IMR-90 (cell line): ENCODE measurements at places on chromosomes 12 and 14.
A peak's percentile ranks its signal among the peaks of the same experiment; 100 is the strongest.

DNA sequence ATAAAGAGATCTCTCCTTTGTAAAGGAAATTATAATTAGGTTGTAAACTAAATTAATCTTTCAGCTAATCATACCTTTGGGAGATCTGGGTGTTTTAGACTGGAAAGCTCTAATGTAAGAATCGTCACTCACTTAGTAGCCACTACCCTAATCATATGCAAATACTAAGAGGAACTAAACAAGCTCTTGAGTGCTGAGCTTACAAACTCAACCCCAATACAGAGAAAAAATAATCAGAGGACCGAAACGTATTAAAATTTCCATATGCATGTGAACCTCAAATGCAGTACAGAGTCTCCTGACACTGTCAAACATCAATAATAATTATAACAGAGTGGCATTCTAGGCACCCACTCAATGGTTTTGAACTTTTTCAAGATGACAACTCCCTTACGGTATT, 235.3 kb upstream of the FOXN3 start:
- no peak for DNase-seq

- no peak for DNase-seq
Measured at GRCh38 chr12:117028254-117028653, 71.0 kb downstream of the TESC start.

GRCh38 chr14:32898876-32899275, 39.8 kb upstream of the NPAS3 start:
- no peak for DNase-seq

- peak; percentile 62 for DNase-seq
Measured at GRCh38 chr14:92397150-92397952, 74.4 kb downstream of the SLC24A4 start.

DNA sequence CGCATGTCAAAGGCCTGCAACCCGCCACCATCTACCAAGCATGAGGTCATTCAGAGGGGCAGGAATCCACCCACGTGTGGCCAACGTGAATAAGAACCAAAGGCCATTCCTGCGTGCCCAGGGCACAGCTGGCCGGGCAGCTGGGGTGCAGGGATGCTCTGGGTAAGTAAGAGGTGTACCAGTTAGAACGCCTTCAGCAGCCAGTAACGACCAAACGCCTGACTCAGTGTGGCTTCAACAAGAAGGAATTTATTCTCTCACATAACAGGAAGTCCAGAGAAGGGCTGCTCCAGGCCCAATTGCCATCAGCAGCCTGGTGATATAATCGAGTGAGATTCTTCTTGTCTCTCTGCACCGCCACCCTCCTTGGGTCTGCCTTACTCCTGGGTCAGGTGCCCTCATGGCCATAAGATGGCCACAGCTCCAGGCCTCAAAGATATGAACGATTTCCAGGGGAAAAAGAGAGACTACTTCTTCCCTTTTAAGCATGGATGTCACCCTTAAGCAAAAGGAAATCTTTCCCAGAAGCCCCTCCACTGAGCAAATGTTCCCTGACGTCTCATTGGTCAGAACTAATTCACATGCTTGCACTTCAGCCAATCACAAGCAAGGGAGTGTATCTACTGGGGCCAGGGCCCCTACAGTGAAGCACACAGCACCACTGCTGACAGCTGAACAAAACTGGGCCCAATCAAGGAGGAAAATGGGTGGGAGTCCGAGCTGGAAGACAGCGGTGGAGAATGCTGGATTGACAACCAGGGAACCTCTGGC, 7.3 kb downstream of the TTC7B start:
- peak; percentile 25 for DNase-seq

GRCh38 chr12:32260696-32261095, 138.7 kb upstream of the FGD4 start:
- DNase-seq, result no peak

GRCh38 chr12:86331457-86331856, 75.3 kb upstream of the MGAT4C start:
- no peak for DNase-seq

DNA sequence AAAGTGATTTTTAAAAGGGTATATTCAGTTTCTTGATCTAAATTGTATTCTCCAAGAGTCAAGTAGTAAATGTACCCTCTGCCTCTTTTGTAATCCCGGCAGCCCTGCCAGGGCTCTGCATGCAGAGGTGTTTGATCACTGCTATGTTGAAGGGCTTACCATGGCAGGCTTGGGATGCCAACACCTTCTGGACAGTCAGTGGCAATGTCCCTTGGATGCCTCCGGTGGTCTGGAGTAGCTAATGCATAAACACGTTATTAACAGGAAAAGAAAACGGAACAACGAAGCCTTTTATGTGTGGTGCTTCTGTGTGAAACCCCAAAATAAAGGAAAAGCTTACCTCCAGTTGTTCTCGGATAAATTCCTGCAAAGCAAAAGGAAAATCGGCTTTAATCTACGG, 19.9 kb downstream of the EIF2B2 start:
- DNase-seq, result no peak

DNA sequence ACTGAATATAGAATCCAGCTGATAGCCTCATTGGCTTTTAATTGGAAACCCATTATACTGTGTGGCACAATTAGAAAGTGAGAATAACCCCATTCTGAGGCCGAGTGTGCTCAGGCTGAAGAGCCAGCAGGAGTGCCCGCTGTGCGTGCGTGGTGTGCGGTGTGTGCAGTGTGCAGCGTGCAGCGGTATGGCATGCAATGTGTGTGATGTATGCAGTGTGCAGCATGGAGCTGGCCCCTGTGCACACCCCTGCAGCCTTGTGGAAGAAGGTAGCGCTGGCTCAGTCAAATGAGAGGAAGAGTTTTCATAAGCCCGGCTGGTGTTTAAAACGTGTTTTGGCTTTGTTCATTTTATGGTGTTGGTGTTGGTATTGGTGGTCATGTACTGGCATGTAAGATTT, 22.9 kb downstream of the CKB start:
- DNase-seq, result no peak

DNA sequence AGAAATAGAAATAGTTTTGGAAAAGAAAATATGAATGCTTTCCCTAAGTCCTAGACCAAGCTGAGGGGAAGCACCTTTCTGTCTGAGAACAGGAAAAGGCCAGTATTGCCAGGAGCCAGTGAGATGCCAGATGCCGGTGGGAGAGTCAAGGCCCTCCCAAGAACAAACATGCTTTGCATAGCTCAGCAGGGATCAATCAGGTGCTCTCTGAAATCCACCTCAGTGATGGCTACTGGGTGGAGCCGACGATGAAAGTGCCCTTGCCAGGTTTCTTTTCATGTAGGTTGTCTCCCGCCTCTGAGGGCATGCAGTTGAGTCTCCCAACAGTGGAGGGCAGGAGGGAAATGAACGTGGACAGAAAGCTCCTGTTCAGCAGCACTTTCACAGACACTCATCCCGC, 28.3 kb downstream of the DEGS2 start:
- DNase-seq, result no peak

GRCh38 chr12:99917711-99918402, 66.9 kb downstream of the ANKS1B start:
- DNase-seq, result no peak

GRCh38 chr12:50728417-50728816, 35.5 kb upstream of the ATF1 start:
- no peak for DNase-seq

DNA sequence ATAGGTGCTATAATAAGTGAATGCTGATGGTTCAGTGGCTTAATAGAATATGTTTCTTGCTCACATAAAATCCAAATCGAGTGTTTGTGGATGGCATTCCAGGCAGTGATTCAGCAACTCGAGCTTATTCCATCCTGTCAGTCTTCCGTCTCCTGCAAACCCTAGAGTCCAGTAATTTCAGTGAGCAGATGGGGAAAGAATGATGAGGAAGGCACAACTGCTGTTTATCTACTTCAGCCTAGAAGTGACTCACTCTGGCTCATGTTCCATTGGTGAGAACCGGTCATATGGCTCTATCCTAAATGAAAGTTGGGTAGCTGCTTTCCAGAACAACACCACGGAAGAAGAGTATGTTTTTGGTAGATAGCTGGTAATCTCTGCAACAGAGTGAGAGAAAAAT, 421.8 kb upstream of the PDE3A start:
- peak; percentile 98 for DNase-seq

DNA sequence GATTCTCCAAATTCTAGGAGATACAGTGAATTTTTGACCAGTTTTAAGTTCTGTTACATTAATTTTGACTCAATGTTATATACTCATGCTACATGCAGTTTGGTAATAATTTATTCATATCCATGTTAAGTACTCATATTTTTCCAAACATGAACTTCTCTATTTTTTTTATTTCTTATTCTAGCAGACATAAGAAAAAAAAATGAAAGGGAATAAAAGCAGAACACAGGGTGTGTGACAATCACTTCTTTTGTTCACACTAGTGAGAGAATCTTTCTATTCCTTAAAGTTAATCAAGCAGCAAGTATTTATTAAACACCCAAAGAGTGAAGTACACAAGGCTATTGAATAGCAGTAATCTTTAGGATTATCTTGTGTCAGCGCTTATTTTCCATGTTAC, 171.1 kb upstream of the ATP2B1 start:
- DNase-seq, result no peak

DNA sequence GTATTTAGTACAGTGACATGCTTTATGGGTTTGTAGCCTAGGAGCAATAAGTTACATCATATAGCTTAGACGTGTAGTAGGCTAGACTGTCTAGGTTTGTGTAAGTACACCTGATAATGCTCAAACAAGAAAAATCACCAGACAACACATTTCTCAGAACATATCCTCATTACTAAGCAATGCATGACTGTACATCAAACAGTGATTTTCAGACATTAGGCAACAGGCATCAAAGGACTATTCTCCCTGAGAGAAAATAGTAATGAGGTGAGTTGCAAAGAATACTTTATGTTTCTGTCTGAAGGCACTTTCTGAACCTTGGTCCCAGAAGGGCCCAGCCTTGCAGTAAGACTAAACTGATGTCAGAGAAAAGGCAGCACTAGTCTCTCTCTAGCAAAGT, 48.4 kb upstream of the SYT10 start:
- no peak for DNase-seq

DNA sequence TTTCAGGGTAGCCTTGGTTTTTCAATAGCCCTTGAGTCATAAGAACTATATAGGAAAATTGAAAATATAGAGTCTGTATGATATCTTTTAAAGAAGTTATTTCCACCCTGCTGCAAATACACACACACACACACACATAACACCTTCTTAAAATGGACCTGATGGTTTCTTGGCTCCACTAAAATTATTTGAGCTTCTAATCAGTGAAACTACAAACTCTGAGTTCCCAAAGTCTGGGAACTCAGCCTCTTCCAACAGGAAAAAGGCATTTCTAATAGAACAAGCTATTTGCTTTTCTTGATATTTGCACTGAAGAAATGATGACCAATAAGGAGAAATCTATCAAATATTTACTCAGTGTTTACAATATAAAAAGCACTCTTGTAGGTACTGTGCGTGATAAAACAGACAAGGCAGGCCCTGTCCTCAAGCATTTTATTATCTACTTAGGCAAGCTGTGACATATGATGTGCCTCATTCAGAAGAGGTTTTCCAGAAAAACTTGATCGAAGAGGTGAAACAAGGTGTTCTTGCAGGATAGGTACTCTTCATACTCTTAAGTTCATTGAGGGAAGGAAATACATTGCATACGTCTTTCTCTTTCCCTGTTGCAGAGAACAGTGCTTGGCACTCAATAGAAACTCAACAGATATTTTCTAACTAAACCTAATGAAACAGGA, 88.6 kb downstream of the MGST1 start:
- no peak for DNase-seq

DNA sequence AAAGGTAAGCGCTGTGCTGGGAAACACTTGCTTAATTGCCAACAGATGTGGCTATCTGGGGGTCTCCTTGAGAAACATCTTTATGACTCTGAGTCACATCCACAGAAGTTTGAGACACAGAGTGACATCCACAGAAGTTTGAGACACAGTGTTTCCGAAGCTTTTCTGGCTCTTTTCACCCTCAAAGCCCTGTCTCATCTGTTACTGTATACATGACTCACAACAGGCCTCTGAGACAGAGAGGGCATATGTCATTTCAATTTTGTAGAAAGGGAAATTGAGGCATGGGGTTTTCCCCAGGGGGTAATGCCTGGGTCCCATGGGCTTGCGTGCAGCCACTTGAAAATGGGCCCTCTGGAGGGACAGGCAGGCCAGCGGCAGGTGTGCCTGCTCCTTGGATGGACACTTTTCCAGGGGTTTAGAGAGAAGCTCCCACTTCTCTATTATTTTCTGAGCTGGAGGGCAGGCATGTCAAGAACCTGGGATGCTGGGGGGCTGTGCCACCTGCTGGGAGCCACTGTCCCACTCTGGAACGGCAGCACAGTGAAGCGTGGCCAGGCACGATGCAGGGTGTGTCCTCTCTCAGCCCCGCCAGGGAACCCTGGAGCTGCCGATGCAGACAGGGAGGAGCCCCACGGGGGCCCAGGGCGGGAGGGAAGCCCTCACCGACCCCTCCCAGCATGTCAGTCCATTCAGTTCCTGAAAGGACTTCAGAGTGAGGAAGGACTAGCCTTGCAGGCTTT, 111.3 kb upstream of the FKBP4 start:
- DNase-seq, result peak; percentile 30

DNA sequence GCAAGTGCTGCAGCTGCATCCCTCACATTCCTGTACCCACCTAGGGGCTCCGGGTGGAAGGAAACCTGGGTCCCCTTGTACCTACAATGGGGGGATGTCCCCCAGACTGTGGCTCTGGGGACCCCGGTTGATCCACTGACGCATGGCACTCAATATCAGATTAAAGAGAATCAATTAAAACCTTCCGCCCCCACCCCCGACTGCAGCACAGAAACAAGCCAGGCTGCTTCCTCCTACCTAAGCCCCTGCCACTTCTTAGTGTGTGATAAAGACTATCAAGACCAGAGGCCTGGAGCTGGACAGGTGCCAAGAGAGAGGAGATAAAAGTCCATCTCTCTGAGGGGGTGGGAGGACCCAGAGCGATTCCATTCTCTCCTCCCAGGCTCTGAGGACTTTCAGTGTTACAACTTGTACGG, 28.2 kb upstream of the RPLP0 start:
- no peak for DNase-seq

DNA sequence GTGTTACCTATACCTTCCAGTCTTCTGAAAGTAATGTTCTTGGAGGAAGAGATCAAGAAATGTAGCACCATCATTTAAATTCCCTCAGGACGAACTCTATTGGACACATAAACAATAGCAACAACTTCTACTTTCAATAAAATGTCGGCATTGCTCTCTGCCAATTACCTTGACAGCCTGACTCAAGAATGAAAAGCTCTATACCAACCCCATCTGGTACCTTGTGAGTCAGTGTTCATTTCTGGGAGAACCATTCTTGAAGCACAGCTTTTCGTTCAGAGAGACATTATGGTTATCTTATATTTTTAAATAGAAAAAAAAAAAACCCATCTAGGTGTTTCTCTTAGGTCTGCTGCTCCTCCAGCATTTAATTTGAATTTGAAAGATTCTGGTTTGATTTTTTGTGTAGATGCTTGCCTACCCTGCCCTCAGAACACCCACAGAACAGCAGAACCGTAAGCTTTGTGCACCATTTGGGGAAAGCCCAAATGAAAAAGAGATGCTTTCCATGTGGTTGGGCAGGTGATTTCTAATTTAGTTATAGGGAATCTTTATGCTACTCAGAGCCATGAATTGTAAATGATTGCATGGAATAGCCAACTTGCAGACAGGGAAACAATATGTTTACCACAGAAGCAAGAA, 156.0 kb downstream of the SAMD4A start:
- DNase-seq, result peak; percentile 36

- no peak for DNase-seq
Measured at GRCh38 chr14:77369285-77369684, 7.6 kb downstream of the TMED8 start.

GRCh38 chr14:72165229-72165698, 233.0 kb downstream of the RGS6 start:
- DNase-seq, result no peak

- DNase-seq, result no peak
Measured at GRCh38 chr12:26750531-26751175, 82.3 kb downstream of the ITPR2 start.
